NCI-H2107 (cell line): ENCODE measurements at places on chromosomes 12 and 14.

DNA sequence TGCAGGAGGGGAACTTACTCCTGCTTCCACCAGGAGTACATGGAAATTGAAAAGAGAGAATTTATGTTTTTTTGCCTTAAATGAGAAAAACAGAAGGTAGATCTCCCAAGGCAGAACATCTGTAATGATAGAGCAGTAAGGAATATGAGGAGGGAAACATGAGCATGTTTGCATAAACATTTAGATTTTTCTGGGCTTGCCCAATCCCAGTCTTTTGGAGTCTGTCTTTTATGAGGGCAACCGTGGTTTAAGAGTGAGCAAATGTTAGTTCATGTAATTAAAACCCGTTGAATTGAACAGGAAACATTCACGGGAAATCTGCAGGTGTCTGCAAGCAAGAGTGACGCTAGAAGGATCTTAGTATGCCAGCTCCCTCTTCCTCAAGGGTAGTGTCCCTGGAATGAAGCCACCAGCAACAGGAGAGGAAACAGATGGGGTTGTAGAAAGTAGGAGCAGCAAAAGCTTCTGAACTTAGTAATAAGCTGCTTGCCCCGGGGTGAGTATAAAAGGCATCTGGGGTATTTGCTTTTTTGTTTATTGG is 79.3 kb downstream of the ARF6 start:
- peak; percentile 64 for DNase-seq

- no peak for DNase-seq
Measured at GRCh38 chr14:23444314-23444713, 8.9 kb upstream of the MYH7 start.

DNA sequence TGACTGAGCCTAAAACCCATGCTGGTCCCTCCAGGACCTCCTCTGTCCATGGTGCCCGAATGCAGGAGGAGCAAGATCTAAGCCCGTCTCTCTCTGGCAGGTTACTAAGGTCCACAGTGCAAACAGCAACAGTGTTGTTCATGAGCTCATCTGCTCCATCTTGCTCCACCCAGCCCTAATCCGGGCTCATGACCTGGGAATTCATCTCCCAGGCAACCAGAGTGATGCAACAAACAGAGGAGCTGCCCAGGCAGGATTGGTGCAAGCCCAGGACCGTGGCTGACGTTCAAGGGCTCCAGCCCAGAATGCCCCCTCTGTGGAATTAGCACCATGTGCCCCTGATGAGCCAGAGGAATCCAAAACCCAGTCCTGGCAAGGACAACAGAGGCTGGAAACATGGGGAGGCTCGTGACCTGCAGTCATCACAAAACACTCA is 29.9 kb downstream of the HSPB8 start:
- DNase-seq: no peak

GRCh38 chr12:102946042-102946441 is 11.4 kb upstream of the ASCL1 start:
- DNase-seq: no peak

DNA sequence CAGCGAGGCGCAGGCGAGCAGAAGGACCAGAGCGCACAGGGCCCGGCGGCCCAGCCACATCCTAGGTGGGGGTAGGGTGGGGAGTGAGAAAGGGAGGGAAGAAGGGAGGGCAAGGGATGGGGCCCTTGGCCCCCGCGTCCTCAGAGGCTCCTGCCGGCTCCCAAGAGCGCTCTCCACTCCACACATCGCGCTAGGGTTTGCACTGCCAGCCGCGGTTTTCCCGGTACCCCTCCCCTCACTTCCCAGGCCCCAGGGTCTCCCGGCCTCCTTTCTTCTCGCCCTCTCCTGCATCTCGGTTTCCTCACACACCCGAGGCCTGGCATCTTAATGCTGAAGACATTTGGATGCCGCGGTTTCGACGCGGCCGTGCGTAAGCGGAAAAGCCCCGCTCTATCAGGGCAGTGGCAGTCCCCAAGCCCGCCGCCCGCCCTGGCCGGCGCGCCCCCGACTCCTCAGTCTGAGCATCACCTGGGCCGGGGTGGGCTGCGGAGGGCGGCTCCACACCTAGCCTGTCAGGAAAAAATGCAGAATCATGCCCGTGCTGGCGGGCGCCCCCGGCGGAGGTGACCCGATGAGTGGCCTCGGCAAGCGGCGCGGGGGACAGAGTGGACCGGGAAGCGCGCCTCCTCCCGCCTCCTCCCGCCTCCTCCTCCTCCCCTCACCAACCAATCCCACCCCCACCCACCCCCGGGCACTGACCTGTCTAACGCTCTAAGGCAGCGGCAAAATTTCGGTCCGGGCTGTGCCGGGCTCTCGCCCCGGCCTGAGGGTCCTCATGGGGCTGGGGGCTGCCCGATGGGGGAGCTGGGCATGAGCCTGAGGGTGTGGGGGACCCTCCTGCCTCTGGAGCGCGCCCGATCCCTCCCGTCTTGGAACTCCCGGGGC is 686 bp downstream of the B4GALNT1 start:
- no peak for DNase-seq

- DNase-seq: peak; percentile 41
Measured at GRCh38 chr12:5022465-5023061, 21.1 kb upstream of the KCNA5 start.
